Epithelial cell of proximal tubule (primary cell): ENCODE measurements at places on chromosomes 3 and 15. TPM values are rescaled to one million over a fixed set of nuclear protein-coding genes. Genes with fewer than 3 reads are reported as not detected.
A peak's percentile ranks its signal among the peaks of the same experiment; 100 is the strongest.

The DNAH12 gene
- total RNA-seq = not detected in 2 replicates

The GOLGA8T gene
- total RNA-seq = not detected in 2 replicates

The SLC7A14 gene
- total RNA-seq = under 0.01 and 0.12 TPM in 2 replicates

The CIB2 gene
- 10.1 and 17.9 TPM in 2 replicates for total RNA-seq

The PLIN1 gene
- 0.06 and 0.14 TPM in 2 replicates for total RNA-seq

The ALG1L2 gene
- total RNA-seq = not detected in 2 replicates

The KNL1 gene
- total RNA-seq = 23.9 and 31.3 TPM in 2 replicates

The NOP10 gene
- total RNA-seq = 319 TPM in 2 replicates

The SPINK8 gene
- total RNA-seq = not detected in 2 replicates

The BFSP2 gene
- not detected in 2 replicates for total RNA-seq

The CORO2B gene
- total RNA-seq = 13.5 and 18.3 TPM in 2 replicates

DNA sequence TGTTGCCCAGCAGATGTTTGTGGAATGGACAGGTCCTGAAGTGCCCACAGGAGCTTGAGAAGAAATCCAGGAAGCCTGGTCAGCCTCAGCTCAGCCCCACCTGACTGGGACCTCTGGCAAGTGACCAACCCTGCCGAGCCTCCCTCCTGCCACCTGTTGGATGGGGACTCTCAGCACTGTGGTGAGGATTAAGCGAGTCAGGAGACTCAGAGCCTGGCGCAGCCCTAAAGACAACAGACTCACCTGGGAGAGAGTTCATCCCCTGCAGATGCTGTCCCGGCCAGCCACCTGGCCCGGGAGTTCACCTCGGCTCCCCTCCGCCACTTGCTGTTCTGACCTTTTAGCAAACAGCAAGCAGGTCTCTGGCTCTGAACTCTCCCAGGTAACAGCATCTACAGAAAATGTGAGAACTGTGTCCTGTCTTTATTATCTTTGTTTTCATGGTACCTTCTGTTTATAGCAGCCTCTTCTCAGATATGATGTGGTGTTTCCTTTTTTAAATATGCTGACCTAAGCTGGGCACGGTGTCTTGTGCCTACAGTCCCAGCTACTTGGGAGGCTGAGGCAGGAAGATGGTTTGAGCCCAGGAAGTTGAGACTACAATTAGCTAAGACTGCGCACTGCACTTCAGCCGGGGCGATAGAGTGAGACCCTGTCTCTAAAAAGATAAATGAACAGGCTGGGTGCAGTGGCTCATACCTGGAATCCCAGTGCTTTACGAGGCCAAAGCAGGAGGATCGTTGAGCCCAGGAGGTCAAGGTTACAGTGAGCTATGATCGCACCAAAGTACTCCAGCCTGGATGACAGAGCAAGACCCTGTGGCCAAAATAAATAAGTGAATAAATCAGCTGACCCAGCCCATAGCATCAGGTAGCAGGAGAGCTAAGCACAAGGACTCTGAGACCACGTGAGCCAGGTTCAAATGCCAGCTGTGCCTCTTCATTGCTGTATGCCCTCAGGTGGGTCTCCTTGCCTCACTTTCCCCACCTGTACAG, 32.4 kb upstream of the SLC6A6 start:
- no peak for DNase-seq

GRCh38 chr15:63157118-63157843, at the start of gene RPS27L:
TSS of gene RPS27L (minus strand) at chr15:63157477. CDS start at chr15:63157405, 72 bp downstream.
- DNase-seq = peak; percentile 46

- DNase-seq = no peak
Observed at GRCh38 chr15:94036156-94036555, 195.2 kb upstream of the MCTP2 start.

GRCh38 chr15:40293006-40293405, 10.1 kb upstream of the ANKRD63 start:
- DNase-seq = no peak

- DNase-seq = no peak
Observed at GRCh38 chr3:172868582-172869200, 118.2 kb downstream of the ECT2 start.

GRCh38 chr3:127053979-127054378, 71.1 kb downstream of the PLXNA1 start:
- no peak for DNase-seq

- DNase-seq = no peak
Observed at GRCh38 chr15:85150130-85150480, 168.4 kb downstream of the PDE8A start.

- DNase-seq = no peak
Observed at GRCh38 chr15:35023804-35024203, 35.7 kb upstream of the ZNF770 start.

DNA sequence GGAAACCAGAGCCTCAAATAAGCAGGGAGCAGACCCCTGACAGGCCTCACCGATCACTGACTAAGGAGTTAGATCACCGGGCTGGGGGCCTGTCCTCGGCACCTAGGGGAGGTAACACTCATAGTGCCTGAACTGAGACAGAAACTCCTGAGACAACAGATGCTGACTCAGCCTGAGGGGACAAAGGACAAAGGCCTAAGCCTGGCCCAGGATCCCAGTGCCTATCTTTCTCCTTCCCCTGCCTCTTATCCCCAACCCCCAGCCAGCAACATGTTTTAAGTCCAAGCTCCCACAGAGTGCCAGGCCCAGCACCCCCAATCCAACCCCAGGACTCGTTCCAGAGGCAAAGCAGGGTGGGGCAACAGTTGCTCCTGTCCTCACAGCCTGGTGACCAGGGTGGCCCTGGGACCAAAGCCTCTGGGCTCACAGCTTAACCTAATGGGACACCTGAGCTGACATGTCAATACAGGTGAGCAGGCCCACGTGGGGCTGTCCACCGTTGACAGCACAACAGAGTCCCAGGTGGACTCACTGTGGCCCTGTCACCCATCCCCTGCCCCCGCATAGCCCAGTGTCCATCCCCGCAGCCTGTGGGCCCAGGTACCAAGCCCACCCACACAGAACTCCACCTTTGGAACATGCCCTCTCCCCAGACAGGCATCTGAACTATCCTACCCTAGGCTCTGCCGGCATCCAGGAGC, 37.4 kb downstream of the ADCY5 start:
- DNase-seq = no peak

DNA sequence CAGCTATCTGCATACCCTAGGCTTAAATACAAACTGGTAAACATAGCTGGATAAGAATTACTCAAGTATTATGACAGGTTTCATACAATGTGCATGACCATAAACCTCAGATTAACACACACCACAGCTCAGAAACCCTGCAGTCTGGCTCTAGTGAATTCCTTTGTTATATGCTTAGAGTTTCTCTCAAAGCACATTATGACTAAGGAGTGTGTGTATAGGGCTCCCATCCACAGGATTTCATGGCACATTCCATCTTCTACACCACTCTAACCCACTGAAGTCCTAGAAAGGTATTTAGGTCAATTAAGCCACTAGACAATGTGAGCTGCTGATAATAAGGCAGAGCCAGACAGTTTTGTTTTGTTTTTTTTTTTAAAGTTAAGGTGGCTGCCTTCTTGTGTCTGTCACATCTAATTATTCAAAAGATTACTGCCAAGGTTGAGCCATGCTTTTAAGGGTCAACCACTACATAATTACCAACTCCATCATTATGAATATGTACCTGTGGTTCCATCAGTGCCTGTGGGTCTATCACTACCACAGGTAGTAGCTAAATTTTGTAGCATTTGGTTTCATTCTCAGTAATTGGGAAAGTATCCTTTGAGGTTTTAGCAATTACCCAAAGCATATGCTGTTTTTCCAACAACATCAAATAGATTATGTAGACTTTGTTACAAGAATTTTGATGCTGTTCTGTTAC, 107.0 kb downstream of the ALCAM start:
- peak; percentile 69 for DNase-seq

- no peak for DNase-seq
Observed at GRCh38 chr3:123733341-123733740, 148.5 kb upstream of the HACD2 start.

- no peak for DNase-seq
Observed at GRCh38 chr15:71400294-71400693, 285.0 kb downstream of the THSD4 start.

- no peak for DNase-seq
Observed at GRCh38 chr15:69857686-69858391, 239.9 kb downstream of the TLE3 start.

- DNase-seq = no peak
Observed at GRCh38 chr3:194736896-194737600, 51.4 kb downstream of the FAM43A start.

DNA sequence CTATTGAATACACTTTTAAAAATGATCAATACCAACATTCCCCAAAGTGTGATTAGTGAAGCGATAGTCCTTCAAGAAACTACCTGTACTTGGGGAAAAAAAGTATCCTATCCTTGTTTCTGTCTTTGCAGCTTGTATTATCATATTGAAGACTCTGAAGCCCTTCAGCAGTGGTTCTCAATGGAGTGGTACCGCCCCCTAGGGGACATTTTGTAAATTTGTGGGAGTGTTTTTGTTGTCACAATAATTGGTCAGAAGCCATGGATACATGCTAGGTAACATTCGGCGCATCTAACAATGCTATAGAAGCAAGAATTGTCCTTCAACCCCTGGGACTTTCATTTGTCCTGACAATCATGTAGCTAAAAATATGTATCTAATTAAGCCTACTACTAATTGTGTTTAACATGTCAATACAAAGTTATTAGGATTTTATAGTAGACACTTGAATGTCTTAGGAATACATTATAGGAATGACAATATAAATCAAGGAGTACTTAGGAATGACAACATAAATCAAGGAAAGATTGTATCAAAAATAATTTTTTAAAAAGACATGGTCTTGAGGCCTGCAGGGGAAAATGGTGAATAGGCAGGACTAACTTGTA, 53.7 kb downstream of the NMD3 start:
- no peak for DNase-seq

GRCh38 chr15:42100021-42100800, 5.8 kb upstream of the PLA2G4D start:
- DNase-seq = no peak

GRCh38 chr3:42914771-42915515, 9.0 kb downstream of the ZNF662 start:
- no peak for DNase-seq

DNA sequence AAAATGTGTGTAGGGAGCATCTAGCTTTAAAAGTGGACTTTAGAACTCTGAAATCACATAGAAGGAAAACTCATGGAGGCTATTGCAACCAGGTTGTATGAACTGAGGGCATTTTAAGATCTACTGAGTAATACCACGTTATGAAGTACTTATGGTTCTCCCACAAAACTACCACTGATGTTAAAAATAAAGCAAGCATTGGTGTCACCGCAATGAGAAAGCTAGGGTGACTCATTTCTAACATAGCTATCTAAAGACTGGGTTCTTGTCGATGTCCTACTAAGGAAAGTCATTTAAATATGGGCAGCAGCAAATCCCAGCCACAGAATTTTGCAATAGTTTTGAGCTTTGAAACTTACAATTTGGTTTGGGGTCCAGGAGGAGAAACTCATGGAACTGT, 584.8 kb downstream of the DIPK2A start:
- no peak for DNase-seq

- no peak for DNase-seq
Observed at GRCh38 chr15:83545804-83546511, 98.8 kb downstream of the SH3GL3 start.

GRCh38 chr3:23576379-23576959, 229.3 kb upstream of the UBE2E1 start:
- DNase-seq = no peak

DNA sequence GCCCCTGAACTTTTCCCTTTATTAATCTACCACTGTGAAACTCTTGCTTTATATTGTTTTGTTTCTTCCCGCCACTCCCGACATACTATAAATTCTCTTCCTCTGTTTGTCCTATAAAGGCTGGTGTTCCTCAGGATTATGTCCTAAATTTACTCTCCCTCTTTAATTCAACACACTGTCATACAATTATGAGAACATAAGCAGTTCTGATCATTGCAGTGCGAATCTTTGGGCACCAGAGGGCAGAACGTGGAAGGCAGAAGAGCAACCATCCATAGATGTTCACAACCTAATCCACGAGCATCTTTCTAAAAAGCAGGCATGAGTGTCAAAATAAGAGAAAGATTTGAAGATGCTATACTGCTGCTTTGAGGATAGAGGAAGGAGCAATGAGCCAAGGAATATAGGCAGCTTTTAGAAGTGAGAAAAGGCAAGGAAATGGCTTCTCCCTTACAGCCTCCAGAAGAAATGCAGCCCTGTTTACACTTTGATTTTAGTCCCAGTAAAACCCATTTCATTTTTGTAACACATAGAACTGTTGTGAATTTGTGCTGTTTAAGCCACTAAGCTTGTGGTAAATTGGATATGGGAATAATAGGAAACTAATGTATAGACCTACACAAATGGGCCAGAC, 179.4 kb downstream of the GBE1 start:
- DNase-seq = no peak

- peak; percentile 63 for DNase-seq
Observed at GRCh38 chr3:189563853-189564563, 67.2 kb upstream of the TP63 start.

- DNase-seq = peak; percentile 15
Observed at GRCh38 chr15:52143873-52144272, 31.3 kb upstream of the BCL2L10 start.

- DNase-seq = no peak
Observed at GRCh38 chr15:91225741-91226140, 125.7 kb downstream of the SV2B start.

GRCh38 chr15:101489237-101489598, 289 bp downstream of the PCSK6 start:
- no peak for DNase-seq

- no peak for DNase-seq
Observed at GRCh38 chr3:84444726-84445521, 513.9 kb upstream of the CADM2 start.

- DNase-seq = no peak
Observed at GRCh38 chr3:133330522-133330921, 69.3 kb upstream of the BFSP2 start.

DNA sequence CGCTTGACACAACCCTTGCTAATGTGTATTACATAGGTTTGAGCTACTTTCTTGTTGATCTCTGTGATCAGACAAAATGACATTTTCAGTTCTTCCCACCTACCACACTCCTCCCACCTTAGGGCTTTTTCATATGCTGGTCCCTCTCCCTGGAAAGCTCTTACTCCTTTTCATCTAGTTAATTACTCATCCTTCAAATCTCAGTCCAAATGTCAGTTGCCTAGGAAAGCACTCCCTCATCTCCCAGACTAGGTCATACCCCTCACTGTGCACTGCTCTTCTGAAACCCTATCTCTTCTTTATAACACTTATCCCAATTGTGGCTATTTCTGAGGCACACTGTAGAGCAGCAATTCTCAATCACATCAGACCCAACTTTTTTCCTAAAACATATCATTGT, 7.3 kb downstream of the ZNF106 start:
- DNase-seq = no peak

- no peak for DNase-seq
Observed at GRCh38 chr15:89038146-89038545, 50.1 kb upstream of the ABHD2 start.
